B cell (primary cell): ENCODE measurements at places on chromosomes 3 and 15.
A peak's percentile ranks its signal among the peaks of the same experiment; 100 is the strongest.

DNA sequence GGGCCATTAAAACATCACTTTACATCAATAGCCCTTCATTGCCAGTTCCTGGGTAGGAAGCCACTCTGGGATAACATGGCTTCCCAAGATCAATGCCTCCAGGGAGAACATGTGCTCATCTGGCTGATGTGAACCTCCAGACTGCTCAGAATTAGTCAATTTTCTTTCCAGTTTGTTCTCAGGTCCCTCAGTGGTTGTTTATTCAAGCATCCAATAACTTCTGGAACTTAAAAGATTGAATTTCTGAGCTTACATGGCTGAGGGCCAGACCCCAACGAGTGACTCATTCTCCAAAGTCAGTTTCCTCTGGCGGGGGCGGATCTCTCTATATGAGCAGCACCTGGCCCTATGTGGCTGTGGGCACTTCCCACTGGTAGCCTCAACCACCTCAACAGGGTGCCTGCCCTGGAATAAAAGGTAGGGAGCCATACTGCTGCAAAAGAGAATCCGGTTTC, 34.0 kb downstream of the LYZL4 start:
- H3K4me3 ChIP-seq: no peak overlapping the region
- H3K27ac ChIP-seq: no peak overlapping the region
- H3K4me1 ChIP-seq: no peaks in the 10 kb centered on the region

DNA sequence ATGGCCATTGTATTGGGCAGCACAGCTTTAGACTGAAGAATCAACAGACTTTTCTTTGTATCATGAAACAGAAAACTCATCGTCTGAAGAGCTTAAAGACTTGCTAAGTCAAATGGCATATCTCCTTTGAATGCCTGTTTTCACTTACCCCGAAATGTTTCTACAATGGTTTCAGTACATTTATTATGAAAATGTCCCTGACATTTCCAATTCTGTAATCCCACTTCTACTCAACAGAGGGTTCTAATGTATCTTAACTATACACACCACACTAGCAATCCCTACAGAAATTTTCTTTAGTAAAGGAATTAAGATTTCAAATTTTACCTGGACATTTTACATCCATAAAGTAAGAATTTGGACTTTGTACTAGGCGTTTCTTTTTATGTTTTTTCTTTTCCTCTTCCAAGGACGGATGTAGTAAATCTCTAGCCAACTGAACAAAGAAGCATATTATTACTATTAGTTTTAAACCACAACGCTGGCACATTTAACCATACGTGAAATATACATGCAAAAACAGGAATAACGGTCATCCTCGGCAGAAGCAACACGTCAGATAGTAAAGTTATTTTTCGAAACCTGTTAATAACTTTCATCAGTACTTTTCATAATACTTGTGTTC, 1.1 kb downstream of the RPS27L start:
- H3K36me3 ChIP-seq: peaks cover 4% of the 10 kb centered on the region
- peak overlapping the region; percentile 95 for H3K4me3 ChIP-seq
- H3K27ac ChIP-seq: peak overlapping the region; percentile 81
- no peaks in the 10 kb centered on the region for H3K27me3 ChIP-seq
- peaks cover 11% of the 10 kb centered on the region for H3K4me1 ChIP-seq

DNA sequence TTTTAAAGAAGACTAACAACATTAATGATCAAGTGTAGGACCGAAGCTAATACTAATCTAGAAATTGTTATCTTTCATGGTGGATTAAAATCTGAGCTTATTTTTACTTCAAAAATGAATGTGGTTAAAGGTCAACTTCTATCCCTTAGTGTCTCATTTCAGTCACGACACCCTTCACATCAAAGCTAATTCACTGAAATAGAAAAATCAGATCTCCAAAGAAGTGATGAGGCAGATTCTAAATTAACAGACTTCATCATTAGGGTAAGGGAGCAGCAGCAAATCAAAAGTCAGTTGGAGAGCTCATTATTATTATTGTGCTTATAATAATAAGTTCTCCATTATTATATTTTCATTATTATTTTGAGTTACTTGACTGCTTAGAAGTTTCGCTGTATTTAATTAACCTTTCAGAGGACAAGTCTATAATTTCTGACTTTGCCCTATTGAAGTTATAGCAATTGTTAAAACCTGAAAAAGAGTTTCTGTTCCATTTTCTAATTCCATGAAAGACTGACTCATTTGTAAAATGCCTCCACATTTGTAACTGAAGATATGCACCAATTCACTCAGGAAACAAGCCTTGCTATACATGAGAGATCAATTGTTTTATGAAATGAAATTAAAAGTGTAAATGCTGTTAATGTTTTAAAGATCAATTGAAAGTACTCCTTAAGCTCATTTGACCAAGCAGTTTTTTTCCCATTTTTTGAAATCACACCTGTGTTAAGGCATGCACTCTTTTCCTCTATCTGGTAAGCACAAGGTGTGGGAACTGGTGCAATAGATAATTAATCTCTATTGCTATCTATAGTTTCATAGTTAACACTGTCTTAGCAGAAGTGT, 23.1 kb upstream of the CMC1 start:
- H3K4me3 ChIP-seq: no peak overlapping the region
- no peaks in the 10 kb centered on the region for H3K27me3 ChIP-seq
- DNase-seq: no peak
- no peak overlapping the region for H3K27ac ChIP-seq
- H3K36me3 ChIP-seq: no peaks in the 10 kb centered on the region

DNA sequence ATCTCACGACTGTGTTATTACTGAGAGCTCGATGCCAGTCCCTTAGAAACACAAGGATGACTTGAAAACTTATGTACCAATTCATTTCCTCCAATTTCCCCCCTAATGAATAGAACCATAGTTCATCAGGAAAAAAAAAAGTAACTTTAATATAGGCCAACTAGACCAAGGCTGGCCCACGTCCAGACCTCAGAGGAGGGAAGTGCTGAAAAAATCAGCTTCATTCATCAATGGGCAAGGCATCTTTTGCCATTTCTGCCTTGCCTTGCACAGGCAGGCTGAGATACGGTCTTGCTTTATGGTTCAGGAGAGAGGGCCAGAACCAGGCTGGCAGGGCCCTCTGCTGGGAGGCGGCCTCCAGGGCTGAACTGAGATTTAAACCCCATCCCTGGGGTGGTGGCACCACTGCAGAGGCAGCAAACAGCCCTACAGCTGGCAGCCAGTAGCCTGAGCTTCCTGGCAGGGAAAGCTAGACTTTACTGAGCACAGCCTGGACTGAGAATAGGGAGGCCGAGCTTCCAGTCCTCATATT, 104.1 kb upstream of the TNFAIP8L3 start:
- H3K36me3 ChIP-seq: no peaks in the 10 kb centered on the region
- H3K4me1 ChIP-seq: no peaks in the 10 kb centered on the region
- no peak overlapping the region for H3K27ac ChIP-seq
- H3K4me3 ChIP-seq: no peak overlapping the region

DNA sequence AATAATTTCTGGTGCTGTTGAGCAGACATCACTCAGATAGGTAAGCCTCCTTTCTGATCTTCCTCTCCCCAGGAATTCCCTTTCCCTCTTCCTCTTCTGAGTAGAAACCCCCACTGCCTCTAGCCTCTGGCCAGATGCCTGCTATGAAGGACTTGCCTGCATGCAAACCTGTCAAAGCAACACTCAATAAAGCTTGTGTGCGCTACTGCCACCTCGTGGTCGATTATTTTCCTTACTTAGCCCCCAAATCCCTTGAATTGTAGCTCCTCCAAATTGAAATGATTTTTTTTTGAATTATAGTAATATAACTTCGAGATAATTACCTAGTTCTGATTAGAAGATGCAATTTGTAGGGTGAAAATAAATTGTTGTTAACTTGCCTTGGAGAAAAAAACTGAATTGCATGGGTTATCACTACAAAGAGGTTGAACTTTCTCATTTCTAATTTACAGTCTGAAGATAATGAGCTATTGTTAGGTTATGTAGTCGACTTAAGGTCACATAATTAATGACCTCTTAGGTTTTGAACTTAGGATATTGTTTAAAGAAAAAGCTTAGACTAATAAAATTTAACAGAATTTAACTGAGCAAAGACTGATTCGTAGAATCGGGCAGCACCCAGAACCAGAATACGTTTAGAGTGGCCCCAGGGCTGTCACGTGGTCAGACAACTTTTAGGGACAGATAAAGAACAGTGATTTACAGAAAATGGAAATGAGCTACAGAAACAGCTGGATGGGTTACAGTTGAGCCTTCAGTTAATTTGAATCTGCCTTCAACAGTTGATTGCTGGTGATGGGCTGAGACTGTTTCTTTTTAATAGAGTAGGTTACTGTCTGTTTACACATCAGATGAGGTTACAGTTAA, 269.3 kb downstream of the ARPP21 start:
- no peaks in the 10 kb centered on the region for H3K27me3 ChIP-seq
- H3K27ac ChIP-seq: no peak overlapping the region
- no peaks in the 10 kb centered on the region for H3K4me1 ChIP-seq
- H3K4me3 ChIP-seq: no peak overlapping the region
- no peaks in the 10 kb centered on the region for H3K36me3 ChIP-seq
- peak; percentile 60 for DNase-seq
